Activated CD4-positive, alpha-beta T cell treated with anti-CD3 and anti-CD28 coated beads, Interleukin-2, amount 50 U/mL, for 1 hour (primary cell): ENCODE measurements at places on chromosomes 5 and 9.

- DNase-seq: no peak
These were observed 52.2 kb upstream of the IRX4 start for GRCh38 chr5:1934801-1935429.

DNA sequence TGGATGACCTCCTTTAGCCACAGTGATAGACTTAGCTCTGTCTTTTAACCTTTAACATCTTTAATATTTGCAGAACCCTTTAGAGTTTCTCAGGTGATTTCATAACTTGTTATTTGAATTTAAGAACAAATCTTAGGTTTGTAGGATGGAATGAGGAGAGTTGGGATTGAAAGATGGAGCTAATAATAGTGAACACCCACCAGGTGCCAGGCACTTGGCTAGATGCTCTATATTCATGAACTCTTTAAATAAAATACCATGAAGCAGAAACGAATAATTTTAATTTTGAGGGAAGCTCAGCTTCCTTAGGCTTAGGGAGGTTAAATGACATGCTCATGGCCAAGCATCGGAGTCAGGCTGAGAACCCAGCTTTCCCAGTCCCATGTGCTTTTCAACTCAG lies 19.4 kb upstream of the CARNMT1 start:
- DNase-seq: no peak

DNA sequence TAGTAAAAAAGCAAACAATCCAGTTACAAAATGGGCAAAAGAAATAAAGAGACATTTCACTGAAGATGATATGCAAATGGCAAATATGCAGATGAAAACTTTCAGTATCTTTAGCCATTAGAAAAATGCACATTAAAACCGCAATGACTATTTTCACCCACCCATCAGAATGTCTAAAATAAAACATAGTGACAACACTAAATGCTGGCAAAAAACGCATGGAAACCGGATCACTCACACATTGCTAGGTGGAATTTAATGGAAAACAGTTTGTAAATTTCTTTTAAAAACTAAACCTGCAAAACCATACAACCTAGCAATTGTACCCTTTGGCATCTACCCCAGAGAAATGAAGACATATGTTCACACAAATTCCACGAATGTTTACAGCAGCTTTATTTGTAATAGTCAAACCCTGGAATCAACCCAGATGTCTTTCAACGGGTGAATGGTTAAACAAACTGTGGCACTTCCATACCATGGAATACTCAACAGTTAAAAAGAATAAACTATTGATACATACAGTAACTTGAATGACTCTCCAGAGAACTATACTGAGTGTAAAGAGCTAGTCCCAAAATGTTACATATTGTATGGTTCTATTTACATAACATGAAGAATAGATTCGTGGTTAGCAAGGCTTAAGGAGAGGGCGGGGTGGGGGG lies 17.2 kb upstream of the PAM start:
- DNase-seq: no peak

GRCh38 chr9:129720865-129721545 lies 31.8 kb downstream of the PTGES start:
- DNase-seq: no peak

DNA sequence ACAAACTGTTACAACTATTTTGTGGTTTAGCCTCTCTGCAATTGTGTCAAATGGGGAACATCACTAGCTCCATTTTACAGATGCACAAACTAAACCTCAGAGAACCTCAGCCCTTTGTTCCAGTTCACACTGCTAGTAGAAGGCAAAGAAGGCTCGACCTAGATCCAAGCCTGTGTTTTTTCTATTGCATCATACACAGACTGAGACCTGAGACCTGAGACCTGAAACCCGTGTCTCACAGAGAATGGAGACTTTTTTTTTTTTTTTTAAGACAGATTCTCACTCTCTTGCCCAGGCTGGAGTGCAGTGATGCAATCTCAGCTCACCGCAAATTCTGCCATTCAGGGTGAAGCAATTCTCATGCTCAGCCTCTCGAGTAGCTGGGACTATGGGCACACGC lies 120.8 kb downstream of the GALNT10 start:
- no peak for DNase-seq

- DNase-seq: no peak
These were observed 365.1 kb downstream of the ENC1 start for GRCh38 chr5:74275171-74275992.

GRCh38 chr9:85516976-85517637 lies 224.6 kb downstream of the AGTPBP1 start:
- DNase-seq: no peak

DNA sequence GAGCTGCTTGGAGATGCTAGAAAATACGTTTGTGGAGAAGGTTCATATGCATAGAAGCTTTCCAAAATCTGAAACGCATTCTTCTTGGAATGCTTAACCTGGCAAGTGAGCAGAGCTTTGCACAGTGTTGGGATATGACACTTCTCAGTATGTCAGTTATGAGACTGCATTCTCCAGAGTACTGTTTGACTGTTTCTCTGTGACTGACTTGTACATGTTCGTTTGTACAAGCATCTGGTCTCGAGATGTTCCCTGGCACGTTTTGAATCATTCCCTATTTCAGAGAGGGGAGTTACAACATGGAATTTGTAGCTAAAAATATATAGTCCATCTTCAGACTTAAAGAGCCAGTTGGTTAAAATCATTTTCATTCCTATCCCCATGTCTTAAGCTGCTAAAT lies 272.4 kb downstream of the ARRDC3 start:
- no peak for DNase-seq

GRCh38 chr9:21465859-21466518 lies 16.1 kb downstream of the IFNE start:
- DNase-seq: no peak

DNA sequence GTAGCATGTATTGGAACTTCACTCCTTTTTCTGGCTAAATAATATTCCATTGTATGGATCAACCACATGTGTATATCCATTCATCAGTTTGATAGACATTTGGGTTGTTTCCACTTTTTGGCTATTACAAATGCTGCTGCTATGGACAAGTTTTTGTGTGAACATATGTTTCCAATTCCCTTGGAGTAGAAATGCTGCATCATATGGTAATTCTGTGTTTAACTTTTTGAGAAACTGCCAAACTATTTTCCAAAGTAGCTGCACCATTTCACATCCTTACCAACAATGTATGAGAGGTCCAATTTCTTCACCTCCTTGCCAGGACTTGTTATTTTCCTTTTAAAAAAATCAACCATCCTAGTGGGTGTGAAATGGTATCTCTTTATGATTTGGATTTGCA lies 8.4 kb downstream of the FRRS1L start:
- no peak for DNase-seq

DNA sequence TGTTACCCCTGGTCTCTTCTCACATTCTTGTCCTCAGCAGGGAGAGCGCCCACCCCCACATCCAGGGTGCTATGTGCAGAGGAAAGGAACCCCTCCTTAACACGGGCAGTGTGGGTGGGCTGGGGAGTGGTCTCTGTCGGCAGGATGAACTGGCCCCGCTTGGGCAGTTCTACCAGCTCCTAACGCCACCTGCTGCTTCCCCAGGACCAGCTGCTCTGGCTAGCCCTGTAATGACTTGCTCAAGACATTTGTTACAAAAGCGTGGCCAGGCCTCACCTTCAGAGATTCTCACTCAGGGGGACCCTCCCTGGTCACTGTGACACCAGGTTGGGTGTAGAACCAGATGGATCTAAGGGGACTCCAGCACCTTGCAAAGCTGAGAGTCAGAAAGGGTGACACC lies 82.4 kb downstream of the HMCN2 start:
- DNase-seq: no peak

GRCh38 chr9:118595719-118596305 lies 773.4 kb downstream of the BRINP1 start:
- DNase-seq: no peak

- no peak for DNase-seq
These were observed 152.3 kb downstream of the HSD17B3 start for GRCh38 chr9:96149533-96150280.

DNA sequence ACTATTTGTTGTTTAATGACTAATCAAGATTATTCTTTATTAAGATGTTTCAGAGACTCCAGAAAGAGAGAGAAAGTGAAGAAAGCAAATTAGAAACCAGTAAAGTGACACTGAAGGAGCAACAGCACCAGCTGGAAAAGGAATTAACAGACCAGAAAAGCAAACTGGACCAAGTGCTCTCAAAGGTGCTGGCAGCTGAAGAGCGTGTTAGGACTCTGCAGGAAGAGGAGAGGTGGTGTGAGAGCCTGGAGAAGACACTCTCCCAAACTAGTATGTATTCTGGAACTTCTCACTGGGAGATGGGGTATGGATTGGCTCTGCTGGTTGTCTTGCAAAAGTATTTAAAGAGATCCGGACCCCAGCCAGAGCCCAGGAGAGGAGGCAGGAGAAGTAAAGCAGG lies 33.6 kb downstream of the RAB14 start:
- DNase-seq: no peak

DNA sequence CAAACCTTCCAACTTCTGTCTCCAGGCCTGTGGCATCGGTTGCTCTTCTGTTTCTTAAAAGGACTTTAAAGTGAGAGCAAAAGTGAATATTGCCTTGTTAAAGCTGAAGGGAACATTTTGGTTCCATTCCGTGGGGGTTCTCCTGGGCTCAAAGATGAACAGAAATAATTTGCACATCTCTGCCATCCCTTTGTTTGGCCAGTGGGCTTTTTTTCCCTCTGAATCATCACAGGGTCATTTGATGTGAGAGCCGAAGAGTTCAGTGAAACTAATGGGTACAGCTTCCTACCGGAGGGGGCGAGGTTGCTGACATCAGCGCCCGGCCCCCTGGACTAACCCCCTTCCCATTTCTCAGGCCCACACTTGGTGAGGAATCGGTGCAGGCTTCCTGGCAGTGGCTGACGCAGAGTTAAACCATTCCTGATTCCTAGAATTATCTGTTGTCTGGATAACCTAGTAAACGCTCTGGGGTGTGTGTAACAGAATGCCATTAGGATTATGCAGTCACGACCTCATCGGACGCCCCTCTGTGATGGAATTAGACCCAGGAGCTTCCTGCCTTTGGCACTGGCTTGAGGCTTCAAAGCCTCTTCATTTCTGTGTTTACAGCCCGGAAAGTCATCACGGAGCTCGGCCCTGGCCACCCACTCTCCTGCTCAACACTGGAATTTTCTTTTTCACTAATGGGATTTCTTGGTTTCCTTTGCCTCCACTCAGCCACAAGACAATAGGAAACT lies 61.6 kb upstream of the RPL26L1 start:
- no peak for DNase-seq

GRCh38 chr5:135553688-135554462 lies 18.1 kb upstream of the NEUROG1 start:
- DNase-seq: no peak

- DNase-seq: no peak
These were observed 249.5 kb downstream of the ISL1 start for GRCh38 chr5:51632793-51633192.

- DNase-seq: no peak
These were observed 242.5 kb downstream of the BNC2 start for GRCh38 chr9:16627967-16628366.

- no peak for DNase-seq
These were observed 49.2 kb upstream of the STXBP1 start for GRCh38 chr9:127562841-127563401.
